ENCODE measurements at places on chromosomes 6 and 20.

DNA sequence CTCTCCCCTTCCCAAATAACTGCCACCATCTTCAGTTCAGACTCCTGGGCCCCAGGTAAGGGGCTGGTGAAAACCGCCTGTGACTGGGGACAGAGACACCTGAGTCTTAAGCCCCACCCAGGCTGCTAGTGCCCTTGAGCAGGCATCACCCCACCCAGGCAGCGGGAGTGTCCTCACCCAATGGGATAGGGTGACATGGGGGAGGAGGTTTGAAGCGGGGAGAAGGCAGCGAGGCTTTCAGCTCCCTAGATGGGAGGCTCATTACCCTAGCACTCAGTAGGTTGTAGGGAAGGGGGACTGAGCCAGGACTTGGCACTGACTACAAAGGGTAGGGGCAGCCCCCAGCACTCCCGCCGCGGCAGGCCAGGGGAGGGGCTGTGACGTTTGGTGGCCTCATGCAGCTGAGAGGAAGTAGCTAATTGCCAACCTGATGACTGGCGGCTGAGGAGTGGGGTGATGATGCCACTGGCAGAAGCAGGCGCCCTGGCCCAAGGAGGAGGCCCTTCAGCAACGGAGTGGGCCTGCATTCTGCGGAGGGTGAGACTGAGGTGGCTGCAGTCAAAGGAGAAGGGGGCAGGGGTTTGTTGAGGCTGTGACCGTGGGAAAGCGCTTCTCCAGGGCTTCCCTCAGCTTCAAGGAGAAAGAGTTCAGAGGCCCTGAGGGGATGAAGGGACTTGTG lies 126.9 kb downstream of the MRPL14 start:
- DNase-seq = no peak

DNA sequence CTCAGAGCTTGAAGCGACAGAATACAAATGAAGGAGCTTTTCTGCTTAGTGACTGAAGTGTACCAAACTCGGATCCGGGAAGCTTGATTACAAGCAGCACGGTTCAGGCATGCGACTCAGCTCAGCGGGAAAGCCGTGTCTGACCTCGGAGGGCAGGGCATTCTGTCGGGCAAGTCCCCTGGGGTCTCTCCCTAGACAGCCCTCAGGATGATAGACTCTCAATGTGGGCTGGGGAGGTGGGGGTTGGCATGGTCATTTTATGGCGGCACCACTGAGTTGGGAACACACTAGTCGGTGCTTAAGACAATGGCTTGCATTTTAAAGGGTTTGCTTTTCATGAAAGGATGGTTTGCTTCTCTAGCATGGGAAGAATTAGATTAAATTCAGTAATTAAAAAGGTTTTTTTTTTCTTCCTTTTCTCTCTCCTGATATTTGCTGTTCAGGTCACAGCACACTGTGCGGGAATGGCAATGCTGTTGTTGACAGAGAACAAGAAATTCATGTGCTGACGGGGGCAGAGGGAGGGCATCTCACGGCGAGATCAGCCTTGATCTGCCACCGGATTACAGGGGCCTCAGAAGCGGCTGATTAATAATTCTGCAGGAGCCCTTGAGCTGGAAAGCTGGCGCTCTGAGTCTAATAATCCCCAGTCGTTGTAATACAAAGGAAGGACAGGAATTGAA lies 80.7 kb upstream of the TRAF3IP2 start:
- no peak for DNase-seq

DNA sequence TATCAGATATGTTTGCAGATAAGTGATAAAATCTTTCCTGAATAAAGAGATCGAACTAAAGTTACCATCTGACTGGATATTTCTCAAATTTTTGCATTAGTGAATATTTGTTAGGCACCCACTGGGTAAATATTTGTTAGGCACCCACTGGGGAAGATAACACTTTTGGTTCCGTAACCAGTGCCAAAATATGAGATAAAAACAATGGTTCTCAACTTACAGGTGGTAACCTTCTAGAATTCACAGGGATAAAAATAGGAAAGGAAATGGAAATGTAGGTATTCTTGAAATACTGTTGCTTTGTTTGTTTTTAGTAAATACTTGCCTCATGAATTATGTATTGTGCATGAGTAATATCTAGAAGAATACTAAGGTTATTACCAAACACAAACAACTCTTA lies 245.0 kb upstream of the KHDRBS2 start:
- DNase-seq = no peak

DNA sequence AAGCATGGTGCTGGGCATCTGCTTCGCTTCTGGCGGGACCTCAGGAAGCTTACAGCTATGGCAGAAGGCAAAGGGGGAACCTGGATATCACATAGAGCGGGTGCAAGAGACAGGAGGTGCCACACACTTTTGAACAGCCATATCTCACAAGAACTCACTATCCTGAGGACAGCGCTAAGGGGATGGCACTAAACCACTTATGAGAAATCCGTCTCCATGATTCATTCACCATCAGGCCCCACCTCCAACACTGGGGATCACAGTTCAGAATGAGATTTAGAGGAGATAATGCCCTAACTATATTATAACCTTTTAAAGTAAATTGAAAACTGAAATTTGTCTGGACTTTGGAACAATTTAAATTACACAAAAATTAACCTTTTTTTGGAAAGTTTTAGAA lies 37.8 kb upstream of the SUMO4 start:
- DNase-seq = no peak

DNA sequence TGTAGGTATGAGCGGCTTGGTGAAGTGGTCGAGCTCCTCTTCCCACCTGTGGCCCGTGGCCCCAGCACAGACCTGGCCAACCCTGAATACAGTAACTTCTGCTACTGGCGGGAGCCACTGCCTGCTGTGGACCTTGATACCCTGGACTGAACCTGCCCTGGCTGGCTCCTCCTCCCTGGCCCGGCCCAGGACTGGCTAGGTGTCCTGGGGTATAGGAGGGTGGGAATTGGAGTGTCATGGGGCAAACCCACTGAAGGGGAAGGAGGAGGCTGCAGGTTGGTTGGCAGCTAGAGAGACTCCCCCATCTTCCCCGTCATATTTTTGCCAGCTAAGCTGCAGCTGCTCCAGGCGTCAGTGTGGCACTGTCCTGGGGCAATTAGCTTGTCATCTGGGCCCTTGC lies 7.9 kb downstream of the EMILIN3 start:
- DNase-seq = no peak

DNA sequence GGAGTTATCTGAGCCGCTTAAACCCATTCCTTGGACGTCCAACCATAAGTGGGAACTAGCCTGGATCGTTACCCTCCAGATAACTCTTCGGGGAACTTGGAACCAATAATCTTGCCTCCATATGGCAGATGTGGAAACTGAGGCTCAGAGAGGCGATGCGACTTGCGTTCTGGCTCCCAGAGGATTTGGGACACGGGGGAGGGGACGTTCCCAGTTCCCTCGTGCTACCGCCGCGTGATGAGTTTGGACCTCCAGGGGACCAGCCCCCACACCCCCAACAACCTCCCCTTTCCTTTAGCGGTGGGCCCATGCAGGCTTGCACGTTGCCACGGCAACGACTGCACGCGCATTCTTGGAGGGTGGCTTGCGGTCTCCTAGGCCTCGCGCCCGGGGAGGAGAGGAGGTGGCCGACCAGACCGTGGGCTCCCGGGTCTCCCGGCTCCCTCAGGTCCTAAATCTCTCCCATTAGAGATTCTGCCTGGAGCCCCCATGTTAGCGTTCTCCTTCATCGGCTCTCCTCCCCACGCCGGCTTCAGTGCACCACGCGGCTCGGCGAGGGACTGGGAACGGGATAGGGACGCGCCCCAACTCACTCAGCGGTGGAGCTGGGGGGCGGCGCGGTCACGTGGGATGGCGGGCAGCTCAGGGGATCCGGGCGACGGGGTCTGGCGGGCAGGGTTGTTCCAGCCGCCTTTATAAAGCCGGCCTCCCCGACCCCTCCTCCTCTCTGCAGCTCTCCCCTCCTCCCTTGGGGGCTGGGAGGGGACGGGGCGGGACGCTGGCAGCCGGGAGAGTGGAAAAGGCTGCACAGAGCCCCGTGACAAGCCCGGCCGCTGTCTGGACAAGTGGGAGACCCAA lies at the start of gene PLTP:
Gene PLTP, minus strand, starts transcription at position 670 of the 858 bp plus-strand sequence. CDS start 703 bp downstream, outside the sequence.
- DNase-seq = no peak

DNA sequence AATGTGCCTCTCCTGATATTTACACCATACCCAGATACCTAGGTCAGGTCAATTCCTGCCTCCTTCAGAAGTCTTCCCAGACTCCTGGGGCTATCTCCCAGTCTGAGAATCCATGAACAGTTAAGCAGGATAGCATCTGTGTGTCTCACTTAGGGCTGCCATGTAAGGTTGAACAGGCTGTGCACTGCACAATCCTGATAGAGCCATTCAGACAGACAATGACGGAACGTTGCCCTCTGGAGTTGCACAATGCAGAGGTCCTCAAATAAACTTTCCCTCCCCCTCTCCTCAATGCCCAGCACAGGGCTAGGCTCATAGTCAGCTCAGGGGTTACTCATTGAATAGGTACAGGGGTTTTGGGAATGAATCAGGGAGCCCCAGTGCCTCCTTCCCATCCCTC lies 89.7 kb downstream of the CD40 start:
- DNase-seq = no peak

DNA sequence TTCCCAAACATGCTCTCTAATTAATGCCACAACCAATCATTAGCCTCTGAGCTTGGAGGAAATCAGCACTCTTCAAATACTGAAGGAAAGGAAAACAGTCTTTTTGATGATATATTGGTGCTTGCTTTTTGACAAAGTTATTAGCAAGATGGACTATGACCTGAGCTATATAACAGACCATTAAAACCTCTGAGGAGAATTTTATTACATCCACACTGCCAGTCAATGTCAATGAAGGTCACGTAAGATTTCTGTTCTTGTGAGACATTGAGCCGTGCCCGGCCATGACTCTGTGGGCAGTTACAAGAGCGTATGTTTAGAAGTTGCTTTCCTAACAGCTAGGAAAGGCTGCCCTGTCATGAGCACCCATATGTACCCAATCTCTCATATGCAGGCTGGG lies 659.0 kb downstream of the UTRN start:
- DNase-seq = no peak

DNA sequence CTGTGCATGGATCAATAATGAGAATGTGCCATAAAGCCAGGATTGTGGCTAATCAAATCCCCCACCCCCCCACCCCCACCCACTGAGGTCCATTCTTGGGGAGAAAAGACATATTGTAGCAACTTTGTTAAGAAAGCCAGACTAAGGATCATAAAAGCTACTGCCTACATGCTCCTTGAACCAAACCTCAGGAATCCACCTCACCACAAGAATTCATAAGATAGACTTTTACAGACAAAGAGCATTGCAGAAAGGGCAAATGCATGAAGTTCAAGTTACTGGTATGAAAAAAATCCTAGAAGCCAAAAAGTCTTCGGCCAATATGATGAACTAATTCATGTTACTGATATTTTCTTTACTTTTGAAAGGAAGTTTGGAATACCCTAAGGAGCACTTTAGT lies 187.9 kb upstream of the ARID1B start:
- no peak for DNase-seq

DNA sequence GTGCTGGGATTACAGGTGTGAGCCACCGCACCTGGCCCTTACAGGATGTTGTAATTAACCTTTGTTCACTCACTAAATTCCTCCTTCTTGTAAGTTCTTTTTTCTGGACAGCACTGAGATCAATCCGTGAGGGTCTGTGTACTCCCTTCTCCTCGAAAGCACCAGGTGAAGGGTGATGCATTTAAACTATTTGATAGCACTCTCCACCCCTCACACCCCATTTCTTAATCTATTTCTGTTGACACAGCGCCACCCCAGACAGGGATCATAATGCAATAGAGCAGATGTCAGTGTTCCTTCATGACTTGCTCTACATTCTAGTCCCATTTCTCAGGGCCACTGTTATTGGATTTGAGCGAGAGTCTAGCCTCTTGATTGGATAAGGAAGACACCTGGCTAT lies 46.3 kb downstream of the PPP1R14C start:
- DNase-seq = no peak

- DNase-seq = no peak
Measured at GRCh38 chr6:82385102-82385501, 21.5 kb downstream of the TPBG start.

- no peak for DNase-seq
Measured at GRCh38 chr6:30883685-30884520, at the start of gene DDR1. Gene DDR1 (plus strand): TSS chr6:30884519. CDS start chr6:30888730, 4,211 bp downstream.

- DNase-seq = no peak
Measured at GRCh38 chr6:2237001-2237400, 8.4 kb downstream of the GMDS start.

GRCh38 chr6:28336284-28337120 lies 554 bp upstream of the ZSCAN31 start:
- no peak for DNase-seq

DNA sequence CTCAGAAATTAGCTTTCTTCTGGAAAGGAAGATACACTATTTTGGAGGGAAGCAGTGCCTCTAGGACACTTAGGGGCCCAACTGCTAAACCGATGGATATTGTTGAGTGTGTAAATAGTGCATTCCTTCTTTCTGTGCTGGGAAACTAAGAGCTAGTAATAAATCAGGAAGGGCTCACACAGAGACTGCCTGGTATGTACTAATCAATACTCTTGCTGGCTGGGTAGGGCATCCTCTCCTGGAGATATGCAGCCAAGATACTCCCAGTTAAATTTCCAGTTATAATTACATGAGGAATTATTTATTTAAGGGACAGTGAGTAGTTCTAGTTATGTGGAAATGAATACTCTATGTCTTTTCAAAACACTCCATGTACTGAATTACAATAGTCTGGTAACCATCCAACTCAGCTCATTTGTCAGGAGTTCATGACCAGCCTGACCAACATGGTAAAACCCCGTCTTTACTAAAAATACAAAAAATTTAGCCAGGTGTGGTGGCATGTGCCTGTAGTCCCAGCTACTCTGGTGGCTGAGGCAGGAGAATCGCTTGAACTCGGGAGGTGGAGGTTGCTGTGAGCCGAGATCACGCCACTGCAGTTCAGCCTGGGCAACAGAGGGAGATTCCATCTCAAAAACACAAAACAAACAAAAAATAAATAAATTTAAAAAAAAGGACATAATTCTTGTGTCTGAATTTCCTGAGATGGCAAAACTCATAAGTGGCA lies 100.0 kb downstream of the OR2B2 start:
- DNase-seq = no peak

- no peak for DNase-seq
Measured at GRCh38 chr6:111076024-111076695, 11.1 kb upstream of the SLC16A10 start.

DNA sequence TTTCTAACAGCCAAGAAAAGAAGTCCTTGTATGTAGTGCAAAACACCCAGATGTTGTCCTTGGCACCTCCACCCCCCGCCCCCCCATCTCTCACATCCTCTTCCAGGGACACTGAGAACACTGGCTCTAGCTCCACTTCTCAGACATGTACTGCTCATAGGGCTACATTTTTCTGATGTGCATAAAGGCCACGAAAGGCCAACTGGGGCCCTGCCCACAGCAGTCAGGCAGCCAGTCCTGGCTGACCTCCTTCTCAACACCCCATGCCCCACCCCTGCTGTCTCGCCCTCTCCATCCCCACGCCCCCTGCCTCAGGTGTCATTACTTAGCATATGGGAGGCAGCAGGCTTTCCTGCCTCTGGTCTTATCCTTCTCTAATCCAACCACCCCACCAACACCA lies 11.3 kb downstream of the GABRR1 start:
- no peak for DNase-seq
